ENCODE measurements at places on chromosomes 6 and 20.

DNA sequence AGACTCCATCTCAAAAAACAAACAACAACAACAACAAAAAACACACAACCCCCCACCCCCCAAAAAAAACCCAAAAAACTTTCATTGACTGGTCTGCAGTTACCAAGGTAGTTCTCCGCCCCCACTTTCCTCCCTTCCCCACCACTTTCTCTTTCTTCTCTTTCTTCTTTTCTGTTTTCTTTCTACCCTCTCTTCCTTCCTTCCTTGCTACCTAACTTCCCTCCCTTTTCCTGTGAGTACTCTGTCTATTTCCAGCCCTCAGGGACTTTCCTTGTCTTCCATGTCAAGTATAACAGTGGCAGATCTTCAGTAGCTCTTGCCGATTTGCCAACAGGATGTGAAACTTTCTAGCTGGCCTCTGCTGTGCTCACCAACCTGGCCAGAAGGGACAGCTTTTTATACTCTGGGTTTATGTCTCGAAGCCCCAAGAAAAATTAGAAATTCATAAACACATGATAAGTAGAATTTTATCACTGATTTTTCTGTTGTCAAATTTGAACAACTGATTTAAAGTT lies 399.5 kb downstream of the QKI start:
- peak; percentile 28 for DNase-seq

DNA sequence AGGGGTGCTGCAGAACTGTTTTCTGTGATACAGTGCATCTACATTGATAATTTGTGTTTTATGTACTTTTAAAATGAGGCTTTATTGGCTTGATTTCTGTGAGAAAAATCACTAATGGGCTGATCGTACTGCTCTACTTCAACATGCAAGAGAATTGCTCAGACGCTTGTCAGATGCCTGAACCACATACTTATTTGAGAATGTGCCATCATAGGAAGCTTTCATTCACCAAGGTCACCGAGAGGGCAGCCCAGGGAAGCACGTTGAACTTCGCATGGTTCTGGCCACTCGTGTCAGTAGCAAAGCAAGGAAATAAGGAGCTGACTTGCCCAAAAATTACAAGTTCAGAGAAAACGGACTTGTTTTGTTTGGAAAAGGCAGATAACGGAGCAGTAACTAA lies 168.5 kb upstream of the AKAP12 start:
- DNase-seq, result no peak

- no peak for DNase-seq
These were observed 32.7 kb downstream of the NCOA3 start for GRCh38 chr20:47534405-47534804.

DNA sequence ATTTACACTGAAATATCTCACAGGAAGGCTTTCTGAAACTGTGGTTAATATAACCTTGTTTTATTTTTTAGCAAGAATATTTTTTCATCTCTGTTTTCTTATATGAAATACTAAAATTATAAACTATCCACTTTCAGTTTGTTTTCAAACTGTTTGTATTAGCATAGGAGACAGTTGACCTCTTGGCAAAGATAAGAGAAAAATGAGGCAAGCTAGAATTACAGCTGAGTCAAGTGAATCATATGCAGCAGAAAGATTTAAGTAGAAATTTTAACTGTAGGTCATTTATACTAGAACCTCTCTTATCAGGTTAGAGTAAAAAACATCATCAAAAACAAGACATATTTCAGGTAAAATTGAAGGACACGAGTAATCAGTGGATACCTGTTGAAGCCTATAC lies 792.6 kb downstream of the PHF3 start:
- no peak for DNase-seq

DNA sequence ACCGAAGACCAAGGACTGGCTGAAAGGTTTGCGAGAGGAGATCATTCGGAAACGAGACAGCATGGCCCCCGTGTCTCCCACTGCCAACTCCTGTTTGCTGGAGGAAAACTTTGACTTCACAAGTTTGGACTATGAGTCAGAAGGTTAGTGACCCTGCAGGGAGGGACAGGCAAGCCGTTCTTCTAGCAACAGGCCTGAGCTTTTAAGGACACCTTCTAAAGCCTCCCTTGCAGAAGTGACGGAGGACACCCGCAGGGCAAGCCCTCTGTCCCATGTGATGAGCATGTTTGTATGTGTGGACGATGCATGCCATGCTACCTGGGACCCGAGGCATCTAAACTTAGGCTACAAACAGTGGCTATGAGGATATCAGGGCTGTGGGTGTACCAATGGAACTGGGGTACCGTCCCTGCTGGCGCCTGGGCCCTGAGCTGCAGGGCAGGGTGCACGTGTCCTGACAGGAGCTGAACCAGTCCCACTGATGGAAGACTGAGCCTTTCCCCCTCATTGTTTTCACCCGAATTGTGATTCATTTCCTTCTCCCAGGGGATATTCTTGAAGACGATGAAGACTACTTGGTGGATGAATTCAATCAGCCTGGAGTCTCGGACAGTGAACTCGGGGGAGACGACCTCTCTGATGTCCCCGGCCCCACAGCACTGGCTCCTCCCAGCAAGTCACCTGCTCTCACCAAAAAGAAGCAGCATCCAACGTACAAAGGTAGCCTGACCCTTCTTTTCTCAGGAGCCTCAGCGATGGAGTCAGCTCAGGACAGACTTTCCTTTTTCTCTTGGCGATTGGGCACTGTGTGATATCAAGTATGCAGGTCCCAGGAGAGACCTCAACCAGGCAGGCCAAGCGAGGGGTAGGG lies 84.4 kb downstream of the SERAC1 start:
- no peak for DNase-seq

DNA sequence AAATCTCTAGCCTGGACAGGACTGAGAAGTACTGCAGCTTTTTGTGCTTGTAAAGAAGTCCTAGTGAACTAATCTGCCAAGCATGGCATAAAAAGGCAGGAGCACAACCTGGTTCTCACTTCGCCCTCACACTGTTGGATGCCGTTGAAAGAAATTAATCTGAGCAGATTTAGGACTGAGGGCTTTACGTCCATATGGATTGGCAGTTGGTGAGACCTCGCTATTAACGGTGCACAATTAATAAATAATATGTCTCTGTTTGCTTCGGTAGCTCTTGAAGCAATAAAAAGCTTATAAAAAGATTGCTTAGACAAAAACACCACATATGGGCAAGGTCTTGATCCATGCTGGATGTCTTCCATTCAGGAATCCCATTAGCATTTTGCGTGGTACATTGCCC lies 185.6 kb upstream of the EPHA7 start:
- no peak for DNase-seq

DNA sequence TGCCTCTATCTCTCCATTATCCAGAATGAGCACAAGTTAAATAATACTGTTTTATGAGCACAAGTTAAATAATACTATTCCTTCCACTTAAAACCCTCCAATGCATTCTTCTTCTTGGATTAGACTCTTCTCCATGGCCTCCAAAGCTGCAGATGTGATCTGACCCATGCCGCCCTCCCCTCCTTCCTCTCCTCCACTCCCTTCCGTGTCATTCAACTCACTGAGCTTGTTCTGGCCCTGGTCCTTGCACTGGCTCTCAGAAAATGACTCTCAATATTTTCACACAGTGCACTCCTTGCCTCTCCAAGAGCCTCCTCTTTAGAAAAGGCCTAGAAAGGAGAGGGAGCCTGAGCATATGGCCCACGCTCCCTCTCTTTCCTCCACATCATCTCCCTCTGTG lies 125.0 kb upstream of the CD93 start:
- no peak for DNase-seq

GRCh38 chr6:71383476-71383875 lies 94.9 kb downstream of the OGFRL1 start:
- DNase-seq, result peak; percentile 15

GRCh38 chr6:162069995-162070394 lies 657.6 kb downstream of the PRKN start:
- DNase-seq, result no peak

- DNase-seq, result peak; percentile 37
These were observed 115.1 kb upstream of the ARID1B start for GRCh38 chr6:156662025-156662445.

- no peak for DNase-seq
These were observed 9.7 kb downstream of the HECA start for GRCh38 chr6:139144490-139145085.

GRCh38 chr6:99186417-99186816 lies 163.1 kb downstream of the FAXC start:
- DNase-seq, result no peak

GRCh38 chr20:16675001-16675564 lies 54.7 kb upstream of the SNRPB2 start:
- no peak for DNase-seq

- no peak for DNase-seq
These were observed 15.6 kb downstream of the FAM83D start for GRCh38 chr20:38941726-38942389.

DNA sequence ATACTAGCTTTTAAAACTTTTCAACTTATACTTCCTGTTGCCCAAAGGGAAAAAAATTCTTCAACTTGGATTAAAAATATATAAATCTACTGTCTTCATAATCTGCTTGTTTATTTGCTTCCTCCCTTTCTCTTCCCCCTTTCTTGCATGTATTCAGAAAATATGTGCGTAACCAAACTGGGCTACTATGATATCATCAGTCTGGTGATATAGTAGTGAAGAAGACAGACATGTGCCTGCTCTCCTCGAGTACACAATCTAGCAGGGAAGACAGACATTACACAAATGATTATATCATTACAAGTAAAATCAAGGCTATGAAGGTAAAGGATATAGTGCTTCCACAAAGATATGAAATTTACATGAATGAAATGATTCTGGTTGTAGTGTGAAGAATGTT lies 31.0 kb downstream of the IBTK start:
- DNase-seq, result no peak

GRCh38 chr20:9342651-9343050 lies 171.7 kb upstream of the LAMP5 start:
- no peak for DNase-seq

- DNase-seq, result no peak
These were observed 27.8 kb downstream of the CHRNA4 start for GRCh38 chr20:63333241-63333836.

- DNase-seq, result no peak
These were observed 296.5 kb downstream of the ADGB start for GRCh38 chr6:146895101-146895771.

GRCh38 chr20:36230019-36230418 lies 6.3 kb upstream of the AAR2 start:
- no peak for DNase-seq

GRCh38 chr6:162728706-162729105 lies 932 bp downstream of the PACRG start:
- DNase-seq, result no peak

- DNase-seq, result no peak
These were observed 517.6 kb upstream of the SOX4 start for GRCh38 chr6:21075986-21076385.

GRCh38 chr6:100455230-100456124 lies 9.2 kb downstream of the SIM1 start:
- DNase-seq, result no peak

DNA sequence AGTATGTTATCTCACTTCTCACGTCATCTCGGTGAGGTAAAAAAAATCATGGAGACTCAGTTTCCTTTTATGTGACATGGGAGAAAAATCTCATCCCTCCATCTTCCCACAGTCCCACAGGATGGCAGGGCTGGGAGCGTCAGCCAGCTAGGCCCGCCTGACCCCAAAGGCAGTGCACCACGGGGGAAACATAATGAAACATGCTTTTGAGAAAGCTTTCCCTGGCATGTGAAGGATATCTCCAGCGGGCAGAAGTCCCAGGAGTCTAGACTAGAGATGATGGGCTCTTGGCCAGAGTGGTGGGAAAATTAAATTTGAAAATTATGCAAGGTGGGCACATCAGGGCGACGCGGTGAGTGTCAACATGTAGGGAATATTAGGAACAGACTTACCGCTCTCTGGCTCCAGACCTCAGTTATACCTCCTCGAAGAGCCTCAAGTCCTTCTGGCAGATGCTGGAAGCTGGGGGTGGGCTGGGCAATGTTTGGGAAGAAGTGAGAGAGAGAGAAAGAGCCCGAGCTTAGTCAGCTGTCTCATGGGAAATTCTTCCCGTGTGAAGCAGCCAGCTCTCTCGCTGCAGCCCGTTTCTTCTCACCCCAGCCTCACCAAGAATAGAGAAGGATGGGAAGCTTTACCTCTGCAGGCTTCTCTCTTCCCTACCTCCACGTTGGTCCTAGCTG lies 52.3 kb downstream of the MOCS1 start:
- no peak for DNase-seq

DNA sequence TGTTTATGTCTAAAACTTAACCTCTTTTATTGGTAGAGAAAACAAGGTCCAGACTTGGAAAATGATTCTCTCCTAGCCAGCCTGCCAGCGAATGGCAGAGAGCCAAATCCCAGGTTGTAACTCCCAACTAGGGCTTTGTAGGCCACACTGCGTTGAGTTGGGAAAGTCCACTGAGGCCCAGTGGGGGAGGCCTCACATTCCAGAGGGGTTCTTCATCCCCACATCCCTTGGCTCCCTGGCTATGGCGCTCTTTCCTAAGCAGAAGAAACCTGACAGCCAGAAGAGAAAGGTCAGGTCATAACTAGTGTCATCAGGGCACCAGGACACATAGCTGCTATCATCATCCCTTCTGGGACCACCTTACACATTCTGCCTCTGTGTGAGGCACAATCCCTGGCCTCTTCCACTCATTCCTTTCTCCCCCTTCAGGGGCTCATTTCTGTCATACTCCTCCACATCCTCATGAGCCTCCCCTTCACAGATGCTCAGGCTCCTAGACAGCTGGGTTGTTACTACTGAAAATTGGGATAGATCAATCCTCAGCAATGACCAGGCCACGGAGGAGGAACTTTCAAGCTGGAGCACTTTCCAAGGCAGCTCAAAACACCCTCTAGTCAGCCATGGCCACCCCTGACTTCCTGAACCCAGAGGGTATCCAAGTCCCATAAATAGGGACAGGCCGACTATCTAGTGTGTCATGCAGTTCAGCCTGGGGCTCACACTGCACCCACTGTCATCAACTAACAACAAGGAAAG lies 48.6 kb downstream of the TCP11 start:
- DNase-seq, result no peak

DNA sequence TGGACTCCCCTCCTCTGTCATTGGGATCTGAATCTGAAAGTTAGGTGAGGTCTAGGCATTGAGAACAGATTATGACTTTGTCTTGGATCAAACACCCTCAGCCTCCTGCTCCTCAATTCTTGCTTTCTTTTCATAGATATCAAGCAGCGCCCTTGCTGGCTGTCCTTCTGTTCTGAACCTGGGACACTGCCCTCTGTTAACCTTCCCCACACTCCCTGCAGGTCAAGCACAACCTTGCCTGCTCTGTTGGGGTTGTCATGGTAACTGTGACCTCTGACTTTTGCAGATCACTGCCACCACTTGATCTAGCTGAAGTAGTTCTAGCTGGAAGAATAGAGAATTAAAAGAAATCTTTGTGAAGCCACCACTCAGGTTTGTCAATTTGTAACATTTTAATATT lies 16.4 kb upstream of the MICA start:
- DNase-seq, result no peak

Measured in OCI-LY7 (cell line).